ENCODE measurements at places on chromosomes 1 and 21.

GRCh38 chr1:107432108-107432507 lies 291.3 kb downstream of the NTNG1 start:
- no peak overlapping the region for H3K27ac ChIP-seq
- H3K4me3 ChIP-seq = no peak overlapping the region
- H3K4me1 ChIP-seq = no peaks in the 10 kb centered on the region
- H3K36me3 ChIP-seq = no peaks in the 10 kb centered on the region

GRCh38 chr21:31938330-31939301 lies 65.8 kb downstream of the HUNK start:
- no peak for DNase-seq
- H3K27me3 ChIP-seq = no peaks in the 10 kb centered on the region
- H3K27ac ChIP-seq = no peak overlapping the region
- no peaks in the 10 kb centered on the region for H3K36me3 ChIP-seq
- no peak overlapping the region for H3K4me3 ChIP-seq
- H3K4me1 ChIP-seq = peaks cover 6% of the 10 kb centered on the region

DNA sequence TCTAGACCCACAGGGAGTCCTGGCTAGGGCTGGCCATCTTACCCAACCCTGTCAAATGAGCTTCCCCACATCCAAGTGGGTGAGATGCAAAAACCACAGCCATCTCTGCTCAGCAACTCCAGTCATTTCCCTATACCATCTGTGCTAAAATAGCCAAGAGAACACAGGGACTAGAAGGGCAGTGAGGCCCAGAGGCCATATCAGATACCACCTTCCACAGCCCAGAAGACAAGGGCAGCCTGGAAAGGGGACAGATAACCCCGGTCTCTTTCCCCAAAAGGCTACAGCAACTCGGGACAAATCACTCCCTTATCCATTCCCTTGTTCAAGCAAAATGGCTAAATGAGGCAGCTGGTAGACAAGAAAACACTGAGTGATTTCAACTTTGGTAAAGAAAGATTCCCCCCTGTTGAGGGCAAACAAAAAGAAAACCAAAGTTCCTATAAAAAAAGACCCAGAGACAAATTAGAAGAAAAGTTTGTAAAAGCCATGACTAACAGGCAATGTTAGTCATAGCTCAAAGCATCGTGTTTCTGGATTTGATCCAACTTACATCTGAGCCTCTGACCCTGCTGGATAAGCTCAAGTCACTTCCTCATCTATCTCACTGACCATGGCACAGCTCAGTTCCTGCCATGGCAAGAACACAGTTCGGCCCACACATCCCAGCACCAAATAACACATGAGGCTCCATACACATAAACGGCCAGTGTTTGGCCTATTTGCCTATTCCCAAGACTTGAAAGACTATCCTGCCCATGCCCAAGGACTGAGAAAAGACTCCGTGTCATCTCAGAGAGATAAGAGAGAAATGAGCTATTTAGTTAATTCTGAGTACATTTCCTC lies 3.1 kb downstream of the LAMB3 start:
- H3K4me3 ChIP-seq = peak overlapping the region; percentile 11
- DNase-seq = peak; percentile 42
- no peaks in the 10 kb centered on the region for H3K27me3 ChIP-seq
- H3K4me1 ChIP-seq = peaks cover 60% of the 10 kb centered on the region
- peak overlapping the region; percentile 92 for H3K27ac ChIP-seq
- H3K36me3 ChIP-seq = peaks cover 18% of the 10 kb centered on the region

DNA sequence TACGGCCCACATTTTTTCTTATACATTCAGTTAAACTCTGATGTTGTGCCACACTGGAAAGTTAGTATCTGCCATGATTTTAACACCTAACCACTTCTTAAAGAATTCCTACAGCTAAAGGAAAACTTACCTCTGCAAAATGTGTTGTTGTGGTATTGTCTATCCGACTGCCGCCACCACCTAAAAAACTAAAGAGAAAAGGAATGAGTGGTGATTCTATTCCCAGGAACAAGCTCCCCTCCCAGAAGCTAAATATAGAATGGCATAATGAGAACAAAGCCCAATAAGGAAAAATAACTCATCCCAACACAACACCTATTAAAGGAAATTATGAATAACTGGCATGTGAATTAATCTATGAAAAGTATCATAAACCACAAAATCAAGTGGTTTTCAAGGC lies 39.5 kb downstream of the RNF115 start:
- no peak for DNase-seq
- H3K27me3 ChIP-seq = no peaks in the 10 kb centered on the region
- H3K27ac ChIP-seq = peak overlapping the region; percentile 73

DNA sequence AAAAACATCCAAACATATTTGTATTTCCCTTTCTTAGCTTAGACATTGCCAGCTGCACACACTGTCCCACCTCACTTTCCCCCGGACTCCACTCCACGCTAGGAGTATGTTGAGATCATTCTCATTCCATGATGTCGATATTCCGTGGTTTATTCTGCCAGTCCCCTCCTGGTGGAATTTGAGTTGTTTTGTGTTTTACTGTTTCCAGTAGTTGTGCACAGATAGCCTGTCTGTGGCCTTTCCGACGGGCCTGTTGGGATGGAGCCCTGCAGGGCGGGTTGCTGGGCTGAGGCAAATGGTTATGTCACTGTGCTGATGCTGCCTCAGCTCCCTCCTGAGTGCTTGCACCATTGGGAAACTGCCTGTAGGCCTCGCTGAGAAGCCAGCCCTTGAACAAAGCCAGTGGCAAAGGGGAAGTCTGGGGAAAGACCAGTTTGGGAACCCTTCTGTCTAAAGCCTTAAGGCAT lies 12.8 kb downstream of the TRAPPC10 start:
- peaks cover 18% of the 10 kb centered on the region for H3K4me1 ChIP-seq
- no peaks in the 10 kb centered on the region for H3K27me3 ChIP-seq
- no peaks in the 10 kb centered on the region for H3K36me3 ChIP-seq
- no peak overlapping the region for H3K4me3 ChIP-seq
- DNase-seq = peak; percentile 61
- no peak overlapping the region for H3K27ac ChIP-seq

DNA sequence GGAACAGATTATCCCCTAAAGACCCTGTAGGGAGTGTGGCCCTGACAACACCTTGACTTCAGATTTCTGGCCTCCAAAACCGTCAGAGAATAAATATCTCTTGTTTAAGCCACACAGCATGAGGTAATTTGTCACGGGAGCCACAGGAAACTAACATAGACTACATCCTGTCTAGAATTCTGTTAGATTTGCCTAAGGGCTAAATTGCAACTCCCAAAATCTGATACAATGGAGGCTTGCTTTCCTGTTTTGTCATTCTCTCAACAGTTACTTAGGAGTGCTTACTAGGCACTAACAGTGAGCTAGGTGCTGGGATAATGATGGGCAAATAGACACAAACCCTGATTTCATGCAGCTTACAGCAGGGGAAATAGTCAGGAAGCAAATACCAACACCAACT lies 141.6 kb downstream of the MIS18A start:
- DNase-seq = no peak
- H3K4me1 ChIP-seq = no peaks in the 10 kb centered on the region
- no peaks in the 10 kb centered on the region for H3K27me3 ChIP-seq
- H3K4me3 ChIP-seq = no peak overlapping the region
- H3K27ac ChIP-seq = no peak overlapping the region

GRCh38 chr1:26552720-26553119 lies 23.2 kb downstream of the RPS6KA1 start:
- peaks cover 71% of the 10 kb centered on the region for H3K36me3 ChIP-seq
- H3K27me3 ChIP-seq = no peaks in the 10 kb centered on the region
- H3K27ac ChIP-seq = no peak overlapping the region
- DNase-seq = no peak
- H3K4me1 ChIP-seq = no peaks in the 10 kb centered on the region
- H3K4me3 ChIP-seq = no peak overlapping the region

GRCh38 chr1:210412240-210412639 lies 83.5 kb downstream of the HHAT start:
- no peak overlapping the region for H3K27ac ChIP-seq
- H3K36me3 ChIP-seq = no peaks in the 10 kb centered on the region
- H3K4me3 ChIP-seq = no peak overlapping the region
- H3K4me1 ChIP-seq = no peaks in the 10 kb centered on the region
- H3K27me3 ChIP-seq = no peaks in the 10 kb centered on the region

DNA sequence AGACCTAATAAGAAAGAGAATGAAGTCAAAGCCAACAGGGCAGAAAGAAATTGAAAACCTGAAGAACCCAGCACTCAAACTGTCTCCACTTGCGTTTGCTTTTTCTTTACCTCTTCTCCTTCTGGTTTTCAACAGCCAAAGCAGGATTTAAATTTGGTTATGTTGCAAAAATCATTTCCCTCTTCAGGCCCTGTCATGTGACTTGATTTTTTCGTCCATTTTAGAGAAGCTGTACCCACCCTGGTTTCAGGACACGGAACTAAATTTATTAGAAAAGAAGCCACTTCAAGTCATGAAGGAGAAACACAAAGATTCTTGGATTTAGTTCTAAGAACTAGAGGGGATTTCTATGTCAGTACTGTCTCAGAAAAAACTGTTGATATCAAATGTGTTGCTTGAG lies 1.0 kb upstream of the SYNJ1 start:
- peaks cover 6% of the 10 kb centered on the region for H3K36me3 ChIP-seq
- peaks cover 5% of the 10 kb centered on the region for H3K4me1 ChIP-seq
- peak overlapping the region; percentile 93 for H3K27ac ChIP-seq
- no peak for DNase-seq
- H3K27me3 ChIP-seq = no peaks in the 10 kb centered on the region

DNA sequence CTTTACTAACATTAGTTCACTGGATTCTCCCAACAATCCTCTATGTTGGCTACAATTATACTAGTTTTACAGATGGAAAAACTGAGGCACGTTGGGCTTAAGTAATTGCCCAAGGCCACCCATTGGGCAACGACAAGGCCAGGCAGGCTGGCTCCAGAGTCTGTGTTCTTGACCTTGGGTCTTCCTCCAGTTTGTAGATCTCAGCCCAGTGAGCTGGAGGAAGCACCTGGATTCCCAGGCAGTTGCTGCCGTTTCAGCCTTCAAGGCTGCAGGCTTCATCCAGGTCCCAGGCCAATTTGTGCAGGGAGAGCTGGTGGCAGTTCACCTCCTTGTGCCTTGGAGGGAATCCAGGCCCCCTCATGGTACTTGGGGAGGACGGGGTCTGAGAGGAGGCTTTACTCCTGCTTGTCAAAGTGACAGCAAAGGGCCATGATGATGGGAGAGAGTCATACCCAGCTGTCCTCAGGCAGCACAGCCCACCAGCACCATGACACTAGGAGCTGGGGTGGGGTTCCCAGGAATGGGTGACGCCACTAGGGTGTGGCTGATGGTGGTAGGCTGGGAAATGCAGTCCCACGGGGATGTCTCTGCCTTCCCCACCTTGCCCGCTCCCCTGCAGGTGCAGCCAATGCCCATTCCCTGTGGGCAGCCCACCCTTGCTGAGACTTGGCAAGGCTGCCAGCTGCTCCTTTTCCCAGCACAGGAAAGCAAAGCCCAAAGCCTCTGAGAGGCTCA lies 27.1 kb downstream of the PKP1 start:
- H3K27me3 ChIP-seq = peaks cover 9% of the 10 kb centered on the region
- H3K27ac ChIP-seq = no peak overlapping the region
- DNase-seq = no peak

DNA sequence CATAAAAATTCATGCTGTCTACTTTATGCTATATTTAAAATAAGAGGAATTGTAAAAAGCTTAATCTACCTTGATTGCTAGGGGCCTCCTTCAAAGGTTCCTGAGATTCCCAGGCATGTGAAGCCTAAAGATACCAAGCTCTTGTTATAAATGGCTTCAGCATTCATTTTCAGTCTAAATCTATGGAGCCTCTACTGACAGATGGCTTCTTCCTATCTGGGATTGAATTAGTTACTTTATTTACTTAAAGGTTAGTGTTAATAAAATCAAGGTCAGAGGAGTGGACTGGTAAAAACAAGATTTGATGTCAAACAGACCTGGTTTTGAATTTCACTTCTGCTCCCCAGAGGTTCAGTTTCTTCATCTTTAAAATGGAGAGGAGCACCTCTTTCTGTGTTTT lies 93.7 kb downstream of the TNNI3K start:
- H3K27me3 ChIP-seq = no peaks in the 10 kb centered on the region
- H3K4me1 ChIP-seq = no peaks in the 10 kb centered on the region
- DNase-seq = no peak
- H3K4me3 ChIP-seq = no peak overlapping the region
- H3K36me3 ChIP-seq = no peaks in the 10 kb centered on the region
- no peak overlapping the region for H3K27ac ChIP-seq

GRCh38 chr1:160578175-160578524 lies 1.1 kb downstream of the CD84 start:
- no peaks in the 10 kb centered on the region for H3K4me1 ChIP-seq
- H3K27me3 ChIP-seq = no peaks in the 10 kb centered on the region
- no peak for DNase-seq
- H3K27ac ChIP-seq = no peak overlapping the region
- no peak overlapping the region for H3K4me3 ChIP-seq

DNA sequence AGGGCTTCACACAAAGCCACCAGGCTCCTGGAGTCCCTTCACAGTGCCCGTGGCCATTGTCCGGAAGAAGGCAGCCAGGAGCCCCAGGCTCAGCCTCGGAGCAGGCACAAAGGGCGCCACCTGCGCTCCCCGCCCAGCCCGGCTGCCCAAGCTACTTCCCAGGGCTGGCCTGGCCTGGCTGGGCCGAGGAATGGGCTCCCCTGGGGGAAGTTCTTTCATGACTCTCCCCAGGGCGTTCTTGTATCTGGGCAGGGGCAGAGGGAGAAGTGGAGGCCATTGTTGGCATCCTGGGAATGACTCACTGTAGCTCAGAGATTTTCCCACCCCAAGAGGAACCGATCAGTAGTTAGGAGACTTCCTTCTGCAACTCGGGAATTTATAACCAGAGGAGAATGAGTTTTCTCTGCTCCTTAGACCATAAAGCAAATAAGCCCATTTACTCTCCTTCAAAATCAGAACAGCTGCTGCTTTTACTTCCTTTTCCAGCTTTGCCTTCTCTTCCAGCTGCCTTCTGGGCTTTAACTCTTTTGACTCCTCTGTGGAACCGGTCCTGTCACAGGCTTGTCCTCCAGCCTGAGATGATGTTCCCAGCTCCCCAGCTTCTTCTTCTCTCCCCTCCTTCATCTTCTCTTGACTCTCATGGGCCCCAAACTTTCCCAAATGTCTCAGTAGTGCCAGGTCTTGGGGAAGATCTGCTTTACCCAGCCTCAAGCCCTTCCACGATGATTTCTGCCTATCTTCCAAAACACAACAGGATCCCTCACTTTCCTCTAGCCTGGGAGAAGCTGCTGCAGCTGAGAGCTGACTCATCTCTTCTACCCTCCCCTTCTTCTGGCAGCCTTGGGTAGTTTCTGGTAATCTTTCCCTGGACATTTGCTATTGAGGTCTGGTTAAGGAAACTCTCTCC lies 118.7 kb upstream of the CD34 start:
- no peaks in the 10 kb centered on the region for H3K27me3 ChIP-seq
- peaks cover 62% of the 10 kb centered on the region for H3K36me3 ChIP-seq
- H3K4me1 ChIP-seq = peaks cover 32% of the 10 kb centered on the region
- no peak overlapping the region for H3K4me3 ChIP-seq
- H3K27ac ChIP-seq = peak overlapping the region; percentile 61

GRCh38 chr1:233172201-233172600 lies 123.3 kb downstream of the PCNX2 start:
- H3K27ac ChIP-seq = no peak overlapping the region
- DNase-seq = no peak
- H3K27me3 ChIP-seq = no peaks in the 10 kb centered on the region

Data from stomach (tissue), 19 donors.